ENCODE measurements at places on chromosomes 6 and 20.
A peak's percentile ranks its signal among the peaks of the same experiment; 100 is the strongest.

DNA sequence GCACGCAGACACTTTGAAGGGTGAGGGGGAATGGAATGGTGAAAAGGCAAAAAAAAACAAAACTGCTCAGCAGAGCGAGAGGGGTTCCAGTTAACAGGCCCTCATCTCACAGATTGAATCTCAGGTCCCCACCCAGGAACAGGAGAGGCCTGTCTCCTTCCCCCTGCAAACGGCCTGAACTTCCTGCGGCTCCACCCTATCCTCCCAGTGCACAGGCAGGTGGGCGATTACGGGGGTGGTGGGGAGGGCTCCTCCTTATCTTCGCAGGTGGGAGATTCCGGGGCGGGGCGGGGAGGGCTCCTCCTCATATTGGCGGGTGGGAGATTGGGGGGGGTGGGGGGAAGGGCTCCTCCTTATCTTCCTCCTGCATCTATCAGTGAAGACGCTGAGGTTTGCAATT is 129.0 kb downstream of the SOX4 start:
- DNase-seq, result no peak

DNA sequence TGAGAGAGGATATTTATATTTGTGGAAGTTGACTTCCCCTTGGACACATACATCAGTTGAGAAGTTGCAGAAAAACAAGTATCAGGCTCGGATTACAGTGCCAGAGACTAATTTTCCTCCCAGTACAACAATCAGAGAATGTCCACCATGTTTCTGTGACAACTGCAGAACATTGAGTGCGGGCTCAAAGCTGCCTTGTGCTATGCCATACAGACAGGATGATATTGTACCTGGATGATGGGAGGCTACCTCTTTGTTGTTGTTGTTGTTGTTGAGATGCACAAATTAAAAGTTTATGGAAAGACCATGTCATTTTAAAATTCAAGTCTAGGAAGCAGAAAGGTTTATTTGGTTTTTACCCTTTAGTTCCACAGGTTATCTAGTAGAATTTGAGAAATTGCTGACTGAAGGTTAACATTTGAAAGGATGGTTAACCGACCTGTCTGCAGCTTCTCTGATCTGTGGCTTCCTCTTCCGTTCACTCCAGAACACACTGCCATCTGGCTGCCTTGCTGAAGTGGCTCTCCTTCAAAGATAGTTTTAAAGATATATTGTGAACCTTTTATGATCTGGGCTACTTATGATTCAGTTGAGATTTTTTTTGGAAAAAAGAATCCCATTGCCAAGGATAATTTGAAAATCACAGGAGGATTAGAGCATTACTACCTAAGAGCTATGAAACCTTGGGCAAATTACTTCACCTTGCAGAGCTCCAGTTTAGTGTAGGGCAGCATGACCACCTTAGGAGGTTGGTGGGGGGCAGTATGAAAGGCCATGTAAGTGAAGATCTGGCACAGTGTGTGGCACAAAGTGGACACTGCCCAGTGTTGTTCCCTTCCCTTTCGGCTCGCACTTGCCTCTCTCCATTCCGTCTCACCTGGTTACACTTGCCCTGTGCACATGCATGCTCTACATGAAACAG is 15.9 kb downstream of the TMEM200A start:
- no peak for DNase-seq

- DNase-seq, result no peak
Measured at GRCh38 chr20:41939659-41940058, 321.5 kb upstream of the CHD6 start.

DNA sequence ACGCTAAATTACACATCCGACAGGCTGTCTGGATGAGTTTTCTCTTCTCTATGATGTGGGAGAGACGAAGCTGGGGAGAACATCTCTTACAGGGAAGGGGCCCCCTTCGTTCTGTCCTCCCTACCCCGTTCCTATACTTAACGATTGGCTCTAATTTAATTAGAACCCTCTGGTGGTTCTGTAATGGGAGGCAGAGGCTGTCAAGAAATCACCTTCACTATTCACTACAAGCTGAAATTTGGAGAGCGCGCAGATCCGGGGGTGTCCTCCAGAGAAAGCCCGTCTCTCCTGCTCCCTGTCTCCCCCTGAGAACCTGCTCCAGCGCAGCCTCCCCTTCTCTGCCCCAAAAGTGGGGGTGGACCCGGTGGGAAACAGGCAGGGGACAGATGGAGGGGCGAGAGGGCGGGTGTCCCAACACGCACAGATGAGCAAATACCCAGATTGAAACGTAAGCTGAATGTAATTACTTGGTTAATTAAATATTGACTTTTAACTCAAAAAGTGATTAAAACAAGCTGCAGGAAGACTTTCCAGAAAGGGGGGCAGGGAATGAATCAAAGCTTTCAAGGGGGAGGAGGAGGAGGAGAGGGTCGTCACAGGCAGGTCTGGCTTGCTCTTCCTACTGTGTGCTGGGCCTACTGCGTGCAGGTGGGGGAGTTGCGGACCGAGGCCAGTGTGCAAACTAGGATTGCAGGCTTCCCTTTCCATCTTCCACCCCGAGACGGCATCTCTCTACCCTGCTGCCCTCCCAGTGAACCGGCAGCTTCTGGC is 1.3 kb downstream of the SULF2 start:
- DNase-seq, result no peak

DNA sequence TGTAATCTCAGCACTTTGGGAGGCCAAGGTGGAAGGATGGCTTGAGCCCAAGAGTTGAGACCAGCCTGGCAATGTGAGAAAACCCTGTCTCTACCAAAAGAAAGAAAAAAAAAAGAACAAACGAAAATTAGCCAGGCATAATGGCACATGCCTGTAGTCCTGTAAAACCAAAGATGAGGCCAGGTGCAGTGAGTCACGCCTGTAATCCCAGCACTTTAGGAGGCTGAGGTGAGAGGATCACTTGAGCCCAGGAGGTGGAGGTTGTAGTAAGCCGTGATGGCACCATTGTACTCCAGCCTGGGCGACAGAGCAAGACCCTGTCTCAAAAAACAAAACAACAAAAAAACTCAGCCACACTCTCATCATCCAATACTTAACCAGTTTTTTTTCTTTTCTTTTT is 32.5 kb upstream of the KIF3B start:
- DNase-seq, result no peak

GRCh38 chr20:43766385-43766784 is 39.6 kb upstream of the GTSF1L start:
- no peak for DNase-seq

DNA sequence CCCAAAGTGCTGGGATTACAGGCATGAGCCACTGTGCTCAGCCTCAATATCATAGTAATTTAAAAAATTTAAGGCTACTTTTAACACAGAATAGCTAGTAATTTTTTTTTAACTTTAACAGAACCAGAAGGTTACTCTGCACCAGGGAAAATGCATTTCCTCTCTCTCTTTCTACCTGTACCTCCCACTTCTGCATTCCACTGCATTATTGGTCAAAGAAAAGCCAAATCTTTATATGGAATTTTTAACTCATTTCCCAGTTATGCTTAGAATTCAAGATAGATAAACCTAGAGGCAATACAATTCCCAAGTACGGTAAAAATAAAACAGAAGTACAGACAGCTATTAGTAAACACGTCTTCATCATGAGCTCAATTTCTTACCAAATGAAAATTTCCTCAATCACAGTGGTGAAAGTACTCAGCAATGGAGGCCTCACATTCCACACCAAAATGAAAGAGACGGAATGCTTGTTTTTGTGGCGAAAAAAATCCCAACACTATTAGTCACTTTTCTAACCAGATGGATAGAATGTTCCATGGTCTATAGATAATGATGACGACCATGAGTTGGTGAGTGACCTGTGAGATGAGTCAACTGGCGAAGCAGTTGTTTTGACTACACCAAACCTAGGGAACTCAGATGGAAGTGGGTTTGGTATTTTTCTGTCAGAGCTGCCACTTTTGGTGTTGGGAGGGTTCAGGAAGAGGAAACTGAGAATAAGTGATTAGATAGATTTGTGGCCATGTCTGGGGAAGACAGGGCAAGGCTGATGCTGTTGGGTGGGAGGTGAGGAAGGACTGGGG is 104.7 kb upstream of the SGK1 start:
- DNase-seq, result peak; percentile 96

Measured in GM04504 (cell line).